ENCODE measurements at places on chromosomes 11 and 22.

GRCh38 chr22:48627203-48627602, 1200.5 kb downstream of the BRD1 start:
- no peak for DNase-seq

GRCh38 chr22:44580176-44581095, 82.4 kb upstream of the RTL6 start:
- peak; percentile 77 for DNase-seq

DNA sequence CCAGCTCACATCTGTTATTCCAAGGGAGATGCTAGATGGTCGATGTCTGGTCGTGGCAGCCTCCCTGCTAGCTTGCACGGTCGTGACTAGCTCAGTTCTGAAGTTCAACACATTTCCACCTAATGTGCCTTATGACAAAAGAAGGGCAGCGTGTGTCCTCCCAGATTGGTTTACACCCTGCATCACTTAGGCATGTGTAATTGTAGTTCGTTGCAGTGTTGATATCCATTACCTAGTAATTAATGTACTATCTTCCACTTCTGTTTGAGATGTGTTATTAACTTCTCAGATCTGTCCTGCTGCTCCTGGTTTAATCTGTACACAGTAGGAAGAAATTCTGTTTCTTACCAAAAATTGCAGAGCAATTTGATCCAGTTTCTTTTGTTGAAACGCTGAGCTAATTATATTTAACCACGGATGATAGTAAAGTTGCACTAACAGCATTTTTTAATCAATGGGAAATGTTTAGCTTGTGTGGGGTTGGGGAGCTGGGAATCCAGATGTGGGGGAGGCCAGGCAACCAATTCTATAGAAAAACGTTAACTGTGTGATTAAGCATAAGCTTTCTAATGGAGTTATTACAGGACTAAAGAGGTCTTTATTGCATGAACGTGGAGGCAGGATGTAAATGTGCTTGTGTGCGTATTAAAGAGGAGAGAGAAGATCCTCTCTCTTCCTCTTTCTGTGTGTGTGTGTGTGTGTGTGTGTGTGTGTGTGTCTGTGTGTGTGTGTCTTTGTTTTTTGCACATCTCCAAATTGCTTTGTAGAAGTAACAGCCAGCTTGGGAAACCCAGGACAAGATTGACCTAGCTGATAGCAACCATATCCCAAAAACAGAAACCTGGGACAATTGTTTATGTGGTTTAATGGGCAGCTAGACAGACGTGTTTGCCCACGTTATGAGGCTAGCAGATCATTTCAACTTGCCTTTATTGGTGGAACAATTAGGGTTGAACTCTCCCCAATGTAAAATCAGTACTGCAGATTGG, 145.7 kb upstream of the TTC12 start:
- no peak for DNase-seq

- no peak for DNase-seq
Measured at GRCh38 chr11:130415731-130416529, 12.5 kb downstream of the ADAMTS8 start.

- DNase-seq, result no peak
Measured at GRCh38 chr11:21174781-21175180, 505.4 kb downstream of the NELL1 start.

GRCh38 chr11:87033561-87033960, 4.2 kb upstream of the TMEM135 start:
- no peak for DNase-seq

DNA sequence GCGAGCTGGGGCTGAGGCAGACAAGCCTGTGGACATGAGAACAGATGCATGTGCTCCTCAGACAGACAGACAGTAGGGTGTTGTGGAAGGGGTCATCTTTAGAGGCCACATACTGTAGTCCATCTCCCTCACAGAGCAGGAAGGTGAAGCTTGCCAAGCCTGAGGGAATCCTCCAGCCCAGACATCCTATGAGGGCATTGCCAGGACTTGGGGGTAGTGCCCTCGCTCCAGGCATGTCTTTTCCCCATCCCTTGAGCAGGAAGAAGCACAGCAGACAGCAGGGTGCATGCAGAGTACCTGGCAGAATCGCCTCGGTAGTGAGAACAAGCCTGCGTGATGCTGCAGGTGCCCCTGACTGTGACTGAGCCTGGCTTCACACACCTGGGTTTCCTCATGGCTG, 66.5 kb upstream of the CLDN5 start:
- no peak for DNase-seq

- DNase-seq, result no peak
Measured at GRCh38 chr22:33789690-33790253, 130.5 kb downstream of the LARGE1 start.

DNA sequence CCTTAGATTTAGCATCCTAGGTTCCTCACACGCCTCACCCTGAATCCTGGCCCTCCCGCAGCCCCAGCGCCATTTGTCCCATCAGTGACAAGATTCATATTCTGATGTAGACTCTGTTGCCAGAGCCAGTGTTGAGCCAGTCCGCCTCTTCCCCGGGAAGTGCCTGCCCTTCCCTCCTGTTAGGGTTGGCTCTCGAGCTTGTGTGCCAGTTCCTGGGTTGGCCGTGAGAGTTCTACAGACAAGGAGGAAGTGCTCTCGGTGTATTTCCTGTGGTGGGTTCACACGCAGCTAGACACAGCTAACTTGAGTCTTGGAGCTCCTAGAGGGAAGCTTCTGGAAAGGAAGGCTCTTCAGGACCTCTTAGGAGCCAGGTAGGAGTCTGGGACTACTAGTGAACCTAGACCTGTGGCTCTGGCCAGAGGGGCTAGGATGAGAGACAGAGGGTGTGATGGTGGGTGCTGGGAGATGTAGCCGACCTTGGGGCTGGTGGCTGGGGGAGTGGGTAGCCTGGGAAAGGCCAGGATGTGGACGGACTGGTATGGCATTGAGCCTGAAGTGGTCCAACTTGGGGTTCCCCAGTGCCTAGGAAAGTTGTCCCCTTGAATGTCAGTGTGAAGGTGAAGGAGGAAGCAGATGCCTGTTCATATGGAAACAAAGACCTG, at the start of gene IL18BP:
Gene IL18BP, plus strand, starts transcription at position 261 of the 662 bp plus-strand sequence. CDS start 1,076 bp downstream, outside the sequence.
- no peak for DNase-seq

DNA sequence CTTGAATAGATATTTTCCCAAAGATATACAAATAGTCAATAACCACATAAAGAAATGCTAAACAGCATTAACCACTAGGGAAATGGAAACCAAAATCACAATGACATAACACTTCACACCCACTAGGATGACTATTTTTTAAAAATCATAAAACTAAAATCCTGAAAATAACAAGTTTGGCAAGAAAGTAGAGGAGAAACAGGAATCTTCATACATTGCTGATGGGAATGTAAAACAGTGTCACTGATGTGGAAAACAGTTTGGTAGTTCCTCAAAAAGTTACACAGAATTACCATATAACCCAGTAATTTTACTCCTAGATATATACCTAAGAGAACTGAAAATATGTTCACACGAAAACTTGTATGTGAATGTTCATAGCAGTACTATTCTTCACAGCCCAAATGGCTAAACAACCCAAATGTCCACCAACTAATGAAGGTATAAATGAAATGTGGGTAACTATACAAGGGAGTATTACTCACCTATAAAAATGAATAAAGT, 12.5 kb downstream of the PICALM start:
- DNase-seq, result no peak

GRCh38 chr11:85848006-85848405, 7.2 kb upstream of the CCDC83 start:
- no peak for DNase-seq

GRCh38 chr22:38655519-38656255, 505 bp downstream of the FAM227A start:
- DNase-seq, result no peak

GRCh38 chr22:23204541-23205157, 24.3 kb downstream of the BCR start:
- DNase-seq, result no peak

DNA sequence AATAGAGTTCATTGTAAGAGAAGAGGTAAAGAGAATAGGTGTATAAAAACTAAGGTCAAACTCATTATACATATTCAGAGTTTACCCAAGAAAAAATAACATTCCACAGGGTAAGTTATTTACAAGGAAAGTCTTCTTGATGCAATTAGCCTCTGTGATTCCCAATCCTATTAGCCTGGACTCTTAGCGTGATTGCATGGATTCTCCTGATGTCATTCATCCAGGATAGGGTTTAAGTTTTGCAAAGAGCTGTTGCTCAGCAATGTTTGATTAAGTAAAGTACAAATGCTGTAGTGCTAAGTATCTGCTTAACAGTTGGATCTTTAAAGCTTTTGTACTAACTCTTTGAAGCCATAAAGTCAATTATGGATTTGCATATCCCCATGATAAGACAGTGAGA, 767.8 kb upstream of the LUZP2 start:
- DNase-seq, result no peak

DNA sequence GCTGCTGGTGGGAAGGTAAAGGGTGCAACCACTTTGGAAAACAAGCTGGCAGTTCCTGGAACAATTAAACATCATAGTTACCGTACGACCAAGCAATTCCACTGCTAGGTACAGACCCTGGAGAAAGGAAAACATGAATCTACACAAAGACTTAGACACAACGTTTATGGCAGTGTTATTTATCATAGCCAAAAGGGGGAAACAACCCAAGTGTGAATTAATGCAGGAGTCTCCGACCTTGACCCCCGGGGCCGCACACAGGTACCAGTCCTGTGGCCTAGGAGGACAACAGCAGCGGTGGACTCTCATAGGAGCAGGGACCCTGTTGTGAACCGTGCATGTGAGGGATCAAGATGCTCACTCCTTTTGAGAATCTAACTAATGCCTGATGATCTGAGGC, 22.5 kb downstream of the PRDM10 start:
- no peak for DNase-seq

DNA sequence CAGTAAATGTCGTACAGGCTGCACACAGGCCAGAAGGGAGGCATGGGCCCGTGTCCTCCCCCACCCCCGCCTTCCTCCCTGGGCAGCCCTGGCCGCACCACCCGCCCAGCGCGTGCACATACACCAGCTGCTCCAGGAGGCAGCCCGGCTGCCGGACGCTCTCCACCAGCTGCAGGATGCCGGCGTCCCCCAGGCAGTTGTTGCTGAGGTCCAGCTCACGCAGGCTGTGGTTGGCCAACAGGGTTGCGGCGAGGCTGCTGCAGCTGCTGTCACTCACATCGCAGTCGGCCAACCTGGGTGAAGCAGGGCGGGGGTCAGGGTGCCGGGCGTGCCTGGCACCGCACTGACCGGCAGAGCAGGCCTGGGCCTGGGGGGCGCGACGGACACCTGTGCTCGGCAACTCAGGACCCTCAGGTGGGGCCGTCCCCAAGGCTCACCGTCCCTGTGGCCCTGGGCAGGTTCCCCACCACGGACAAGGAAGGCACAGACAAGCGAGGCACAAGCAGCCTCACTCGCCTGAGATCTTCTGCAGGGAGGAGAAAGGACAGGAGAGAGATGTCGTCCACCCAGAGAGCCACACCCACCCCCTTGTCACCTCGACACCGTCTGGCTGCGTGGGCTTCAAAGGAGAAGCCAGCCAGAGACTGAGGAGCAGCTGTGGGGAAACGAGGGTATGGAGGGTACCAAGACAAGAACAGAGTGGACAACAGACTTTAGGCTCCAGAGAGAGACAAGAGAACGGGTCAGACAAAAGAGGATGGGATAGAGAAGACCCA, 12.1 kb downstream of the RNH1 start:
- no peak for DNase-seq

- DNase-seq, result no peak
Measured at GRCh38 chr11:128731041-128731663, 37.3 kb downstream of the FLI1 start.

GRCh38 chr22:39237318-39238100, 7.3 kb downstream of the PDGFB start:
- DNase-seq, result no peak

- no peak for DNase-seq
Measured at GRCh38 chr11:129896062-129896461, 684 bp upstream of the NFRKB start.

- DNase-seq, result no peak
Measured at GRCh38 chr11:35131886-35132285, 7.1 kb upstream of the CD44 start.

GRCh38 chr11:34653851-34654482, 33.1 kb downstream of the EHF start:
- no peak for DNase-seq

GRCh38 chr11:115291325-115291724, 212.9 kb downstream of the CADM1 start:
- no peak for DNase-seq

GRCh38 chr11:105838668-105839384, 183.2 kb downstream of the MSANTD4 start:
- no peak for DNase-seq

Measured in mesenteric fat pad (tissue), 1 donor.